Esophagus muscularis mucosa (tissue), 4 donors: ENCODE measurements at places on chromosomes 16 and 17. TPM values are rescaled to one million over a fixed set of nuclear protein-coding genes. Genes with fewer than 3 reads are reported as not detected.

DNA sequence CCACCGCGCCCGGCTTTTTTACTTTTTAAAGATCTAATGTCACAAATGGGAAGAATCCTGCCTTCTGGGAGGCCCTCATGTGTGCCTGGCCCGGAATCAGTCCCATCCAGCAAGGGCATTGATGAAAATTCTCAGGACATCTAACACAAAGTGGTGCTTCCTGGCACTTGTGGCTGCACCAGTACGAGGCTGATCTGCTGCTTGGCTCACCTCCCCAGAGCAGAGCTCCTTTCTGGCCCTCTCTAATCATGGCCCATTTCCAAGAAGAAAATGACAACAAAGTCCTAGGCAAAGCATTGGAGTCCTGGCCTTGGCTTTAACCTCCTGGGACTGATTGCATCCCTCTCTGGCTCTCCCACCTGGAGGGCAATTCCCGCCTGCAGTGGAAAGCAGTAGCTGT lies 50.7 kb upstream of the SIAH1 start:
- DNase-seq = no peak
- H3K27ac ChIP-seq = no peak overlapping the region
- no peaks in the 10 kb centered on the region for H3K36me3 ChIP-seq
- no peak overlapping the region for H3K4me3 ChIP-seq
- no peaks in the 10 kb centered on the region for H3K27me3 ChIP-seq

The WSCD1 gene
- 6.8 TPM for total RNA-seq

DNA sequence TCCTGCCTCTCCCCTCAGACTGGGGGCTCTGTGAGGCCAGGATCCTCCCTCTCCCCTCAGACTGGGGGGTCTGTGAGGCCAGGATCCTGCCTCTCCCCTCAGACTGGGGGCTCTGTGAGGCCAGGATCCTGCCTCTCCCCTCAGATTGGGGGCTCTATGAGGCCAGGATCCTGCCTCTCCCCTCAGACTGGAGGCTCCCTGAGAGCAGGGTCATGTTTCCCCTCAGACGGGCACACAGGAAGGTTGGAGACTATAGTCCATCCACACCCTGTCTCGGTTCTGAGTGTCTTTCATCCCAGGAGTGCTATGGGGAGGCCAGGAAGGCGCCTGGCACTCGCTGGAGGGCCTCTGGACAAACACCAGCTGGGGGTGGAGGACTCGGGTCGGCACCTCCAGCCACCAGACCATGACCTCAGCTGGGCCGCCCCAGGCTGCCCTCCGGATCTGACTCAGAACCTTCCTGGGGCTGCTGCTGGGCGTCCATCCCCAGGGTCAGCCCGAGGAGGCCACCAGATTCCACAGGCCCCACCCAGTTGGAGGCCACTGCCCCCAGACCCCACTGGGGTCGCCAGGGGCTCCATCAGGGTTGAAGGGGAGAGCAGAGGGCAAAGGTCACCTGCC lies 21.9 kb upstream of the DLX4 start:
- no peaks in the 10 kb centered on the region for H3K4me1 ChIP-seq
- DNase-seq = no peak
- H3K27me3 ChIP-seq = no peaks in the 10 kb centered on the region
- H3K4me3 ChIP-seq = no peak overlapping the region
- H3K36me3 ChIP-seq = no peaks in the 10 kb centered on the region

GRCh38 chr16:54591816-54592246 lies 305.2 kb upstream of the IRX3 start:
- H3K4me3 ChIP-seq = no peak overlapping the region
- H3K27ac ChIP-seq = no peak overlapping the region
- H3K36me3 ChIP-seq = no peaks in the 10 kb centered on the region
- H3K4me1 ChIP-seq = no peaks in the 10 kb centered on the region

- H3K4me3 ChIP-seq = no peak overlapping the region
- H3K4me1 ChIP-seq = peaks cover 41% of the 10 kb centered on the region
- H3K27me3 ChIP-seq = no peaks in the 10 kb centered on the region
- peak overlapping the region; percentile 62 for H3K27ac ChIP-seq
- DNase-seq = no peak
These were observed 4.5 kb downstream of the C17orf50 start for GRCh38 chr17:35765086-35765710.

The KRTAP4-1 gene
- not detected for total RNA-seq

- H3K4me1 ChIP-seq = no peaks in the 10 kb centered on the region
- no peak overlapping the region for H3K4me3 ChIP-seq
- H3K27me3 ChIP-seq = peaks cover 22% of the 10 kb centered on the region
- no peak overlapping the region for H3K27ac ChIP-seq
- DNase-seq = no peak
These were observed 49.1 kb upstream of the ACSF3 start for GRCh38 chr16:89044418-89045180.

The HID1 gene
- total RNA-seq = 8.3 TPM

DNA sequence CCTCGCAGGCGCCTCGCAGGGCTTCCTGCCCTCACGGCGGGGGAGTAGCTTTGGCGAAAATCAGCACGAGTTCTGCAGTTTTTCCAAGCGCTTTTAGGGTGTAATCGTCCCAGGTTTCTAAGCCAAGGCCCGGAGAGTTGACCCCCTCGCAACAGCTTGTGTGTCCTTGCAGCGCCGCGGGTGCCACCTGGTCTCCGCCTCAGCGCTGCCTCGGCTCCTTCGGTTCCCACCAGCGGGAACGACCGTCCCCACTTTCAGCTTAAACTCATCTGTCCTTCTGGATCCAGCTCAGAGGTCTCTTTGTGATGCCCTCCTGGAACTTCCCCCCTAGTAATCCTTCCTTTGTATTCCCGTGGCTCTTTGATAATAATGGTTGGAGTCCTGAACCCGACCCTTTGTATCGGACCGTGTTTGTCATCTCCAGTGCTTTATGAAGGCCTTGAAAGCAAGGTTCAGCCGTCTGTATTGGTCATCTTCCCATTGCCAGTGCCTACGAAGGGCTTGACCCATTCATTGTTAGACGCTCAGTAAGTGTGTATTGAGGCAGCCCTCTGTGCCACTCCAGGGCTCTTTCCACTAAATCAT lies 858 bp upstream of the SMARCE1 start:
- H3K4me1 ChIP-seq = peaks cover 48% of the 10 kb centered on the region
- DNase-seq = no peak
- no peaks in the 10 kb centered on the region for H3K27me3 ChIP-seq
- peak overlapping the region; percentile 79 for H3K4me3 ChIP-seq
- H3K36me3 ChIP-seq = peaks cover 4% of the 10 kb centered on the region

- no peak overlapping the region for H3K27ac ChIP-seq
- H3K4me1 ChIP-seq = peaks cover 44% of the 10 kb centered on the region
- H3K4me3 ChIP-seq = no peak overlapping the region
- no peak for DNase-seq
- H3K27me3 ChIP-seq = no peaks in the 10 kb centered on the region
These were observed 42.3 kb upstream of the MTSS2 start for GRCh38 chr16:70728150-70728549.

- no peak for DNase-seq
- H3K4me1 ChIP-seq = peaks cover 85% of the 10 kb centered on the region
These were observed 965 bp upstream of the TMC6 start for GRCh38 chr17:78129351-78130089.

DNA sequence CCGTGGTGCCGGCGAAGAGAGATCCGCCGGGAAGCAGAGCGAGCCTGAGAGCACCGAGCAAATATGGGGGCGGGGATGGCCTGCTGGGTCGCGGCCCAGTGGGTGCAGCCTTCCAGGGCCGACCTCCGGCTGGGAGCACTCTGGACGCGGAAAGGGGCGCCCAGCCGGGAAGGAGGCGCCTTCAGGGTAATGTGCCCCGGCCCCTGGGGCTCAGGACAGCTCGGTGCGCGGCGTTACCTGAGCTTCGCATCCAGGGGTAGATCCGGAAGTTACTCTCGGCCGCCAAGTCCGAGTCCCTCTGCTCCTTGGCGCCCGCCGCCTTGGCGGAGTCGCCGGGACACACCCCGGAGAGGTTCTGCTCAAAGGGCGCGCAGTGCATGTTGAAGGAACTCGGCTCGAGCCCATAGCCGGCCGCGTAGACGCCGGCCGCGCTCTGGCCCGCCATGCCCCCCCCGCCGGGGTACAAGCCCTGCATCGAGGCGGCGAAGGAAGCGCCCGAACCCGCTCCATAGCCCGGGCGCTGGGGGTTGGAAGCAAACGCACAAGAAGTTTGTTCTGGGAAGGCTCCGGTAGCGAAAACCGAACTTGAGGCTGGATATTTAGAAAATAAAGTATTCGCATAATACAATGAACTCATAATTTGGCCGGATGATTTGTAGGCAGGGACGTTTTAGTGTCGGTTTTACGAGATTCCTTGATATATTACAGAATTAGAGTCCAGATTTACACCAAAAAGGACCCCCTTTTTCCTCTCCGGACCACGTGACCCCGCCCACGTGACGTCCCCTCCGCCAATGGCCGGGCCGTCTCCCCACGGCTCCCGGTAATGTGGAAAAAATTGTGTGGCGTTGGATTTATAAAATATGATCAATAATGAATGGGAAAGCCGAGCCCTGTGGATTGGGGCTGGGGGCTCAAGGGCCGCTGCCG lies at the start of gene HOXB7:
HOXB7 (minus strand) TSS at position 736 of the 930 bp plus-strand sequence; CDS start at position 637, 99 bp downstream.
- peaks cover 47% of the 10 kb centered on the region for H3K4me1 ChIP-seq
- H3K27me3 ChIP-seq = peaks cover 36% of the 10 kb centered on the region
- no peak within 1 kb of the TSS for H3K27ac ChIP-seq
- peak within 1 kb of the TSS; percentile 63 for H3K4me3 ChIP-seq
- DNase-seq = no peak

DNA sequence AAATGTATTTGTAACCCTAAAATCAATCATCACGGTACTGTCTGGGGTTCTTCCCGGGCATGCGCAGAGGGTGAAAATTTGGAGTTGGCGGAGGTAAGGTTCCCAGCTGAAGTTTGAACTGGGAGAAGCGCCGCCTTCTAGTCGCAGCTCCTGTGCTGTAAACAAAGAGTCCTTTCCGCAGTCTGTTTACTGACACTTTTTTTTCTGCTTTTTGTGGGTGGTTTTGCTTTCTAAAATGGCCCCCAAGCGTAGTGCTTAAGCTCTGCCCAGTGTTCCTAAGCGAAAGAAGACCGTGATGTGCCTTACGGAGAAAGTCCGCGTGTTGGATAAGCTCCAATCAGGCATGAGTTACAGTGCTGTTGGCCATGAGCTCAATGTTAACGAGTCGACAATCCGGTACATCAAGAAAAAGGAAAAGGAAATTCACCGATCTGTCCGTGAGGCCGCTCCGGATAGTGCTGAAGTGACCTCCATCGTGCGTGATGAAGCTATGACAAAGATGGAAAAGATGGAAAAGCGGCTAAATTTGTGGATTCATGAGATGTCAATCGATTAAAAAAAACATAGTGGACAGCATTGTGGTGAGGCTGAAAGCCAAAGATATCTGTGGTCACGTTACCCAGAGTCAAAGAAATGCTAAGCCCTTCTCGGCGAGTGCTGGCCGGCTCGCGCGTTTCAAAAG lies 570 bp upstream of the CFDP1 start:
- no peaks in the 10 kb centered on the region for H3K27me3 ChIP-seq
- peak overlapping the region; percentile 70 for H3K4me3 ChIP-seq
- no peaks in the 10 kb centered on the region for H3K36me3 ChIP-seq
- H3K4me1 ChIP-seq = peaks cover 15% of the 10 kb centered on the region
- DNase-seq = peak; percentile 93

The WFDC1 gene
- 29.9 TPM for total RNA-seq

The ATP1B2 gene
- 2.5 TPM for total RNA-seq

DNA sequence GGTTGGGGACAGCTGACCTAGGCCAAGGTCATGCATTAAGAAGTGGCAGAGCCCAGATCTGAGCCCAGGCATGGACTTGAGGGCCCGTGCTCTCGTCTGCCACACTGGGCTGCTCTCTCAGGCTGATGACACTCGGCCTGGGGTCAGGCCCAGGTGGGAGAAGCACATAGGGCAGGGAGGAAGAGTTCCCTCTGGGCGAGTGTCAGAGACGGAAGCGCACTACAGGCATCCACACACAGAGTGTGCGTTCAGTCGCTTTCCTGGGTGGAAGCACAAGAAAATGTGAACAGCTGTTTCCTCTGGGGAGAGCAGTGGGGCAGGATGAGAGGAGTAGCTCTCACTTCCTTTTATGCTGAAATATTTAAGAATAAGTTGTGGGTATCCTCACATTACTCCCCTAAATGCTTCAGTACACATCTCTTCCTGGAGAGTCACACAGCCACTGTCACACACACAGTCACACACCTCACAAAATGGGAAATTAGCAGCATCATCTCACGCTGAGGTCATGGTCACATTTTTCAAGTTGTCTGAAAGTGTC lies 59.7 kb downstream of the B9D1 start:
- H3K4me3 ChIP-seq = no peak overlapping the region
- no peaks in the 10 kb centered on the region for H3K27me3 ChIP-seq
- H3K36me3 ChIP-seq = peaks cover 7% of the 10 kb centered on the region
- no peak for DNase-seq
- peaks cover 59% of the 10 kb centered on the region for H3K4me1 ChIP-seq
- H3K27ac ChIP-seq = peak overlapping the region; percentile 24

- no peak for DNase-seq
- H3K27ac ChIP-seq = no peak overlapping the region
- H3K27me3 ChIP-seq = no peaks in the 10 kb centered on the region
- H3K4me3 ChIP-seq = no peak overlapping the region
- H3K4me1 ChIP-seq = peaks cover 39% of the 10 kb centered on the region
- peaks cover 30% of the 10 kb centered on the region for H3K36me3 ChIP-seq
These were observed 41.9 kb downstream of the TMEM11 start for GRCh38 chr17:21171970-21172510.

GRCh38 chr16:23052908-23053580 lies 96.2 kb downstream of the USP31 start:
- no peak overlapping the region for H3K4me3 ChIP-seq
- no peak overlapping the region for H3K27ac ChIP-seq
- peaks cover 13% of the 10 kb centered on the region for H3K4me1 ChIP-seq

DNA sequence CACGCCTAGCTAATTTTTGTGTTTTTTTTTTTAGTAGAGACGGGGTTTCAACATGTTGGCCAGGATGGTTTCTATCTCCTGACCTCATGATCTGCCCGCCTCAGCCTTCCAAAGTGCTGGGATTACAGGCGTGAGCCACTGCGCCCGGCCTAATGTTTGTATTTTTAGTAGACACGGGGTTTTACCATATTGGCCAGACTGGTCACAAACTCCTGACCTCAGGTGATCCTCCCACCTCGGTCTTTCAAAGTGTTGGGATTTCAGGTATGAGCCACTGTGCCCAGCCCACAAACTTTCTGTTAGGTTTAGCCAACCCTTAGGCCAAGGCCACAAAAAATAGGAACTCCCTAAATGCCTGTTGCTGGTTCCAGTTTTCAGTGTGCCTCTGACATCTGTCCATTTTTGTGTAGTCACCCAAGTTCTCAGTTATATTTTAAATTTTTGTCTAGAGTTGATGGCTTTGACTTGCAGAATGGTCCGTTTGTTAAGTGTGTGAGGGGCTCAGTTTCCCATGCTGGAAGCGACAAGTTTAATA lies 12.7 kb downstream of the CCL16 start:
- no peaks in the 10 kb centered on the region for H3K27me3 ChIP-seq
- H3K4me1 ChIP-seq = peaks cover 19% of the 10 kb centered on the region
- no peaks in the 10 kb centered on the region for H3K36me3 ChIP-seq

GRCh38 chr17:81685108-81685507 lies 1.3 kb downstream of the HGS start:
- H3K4me1 ChIP-seq = peaks cover 23% of the 10 kb centered on the region
- no peak overlapping the region for H3K27ac ChIP-seq
- no peaks in the 10 kb centered on the region for H3K27me3 ChIP-seq
- peak overlapping the region; percentile 100 for H3K4me3 ChIP-seq

GRCh38 chr17:50908860-50909764 lies 43.0 kb upstream of the TOB1 start:
- H3K36me3 ChIP-seq = no peaks in the 10 kb centered on the region
- DNase-seq = no peak
- H3K4me3 ChIP-seq = no peak overlapping the region

The LAT gene
- total RNA-seq = 6.5 TPM
